NCI-H1436 (cell line): ENCODE measurements at places on chromosomes 11 and 22.

DNA sequence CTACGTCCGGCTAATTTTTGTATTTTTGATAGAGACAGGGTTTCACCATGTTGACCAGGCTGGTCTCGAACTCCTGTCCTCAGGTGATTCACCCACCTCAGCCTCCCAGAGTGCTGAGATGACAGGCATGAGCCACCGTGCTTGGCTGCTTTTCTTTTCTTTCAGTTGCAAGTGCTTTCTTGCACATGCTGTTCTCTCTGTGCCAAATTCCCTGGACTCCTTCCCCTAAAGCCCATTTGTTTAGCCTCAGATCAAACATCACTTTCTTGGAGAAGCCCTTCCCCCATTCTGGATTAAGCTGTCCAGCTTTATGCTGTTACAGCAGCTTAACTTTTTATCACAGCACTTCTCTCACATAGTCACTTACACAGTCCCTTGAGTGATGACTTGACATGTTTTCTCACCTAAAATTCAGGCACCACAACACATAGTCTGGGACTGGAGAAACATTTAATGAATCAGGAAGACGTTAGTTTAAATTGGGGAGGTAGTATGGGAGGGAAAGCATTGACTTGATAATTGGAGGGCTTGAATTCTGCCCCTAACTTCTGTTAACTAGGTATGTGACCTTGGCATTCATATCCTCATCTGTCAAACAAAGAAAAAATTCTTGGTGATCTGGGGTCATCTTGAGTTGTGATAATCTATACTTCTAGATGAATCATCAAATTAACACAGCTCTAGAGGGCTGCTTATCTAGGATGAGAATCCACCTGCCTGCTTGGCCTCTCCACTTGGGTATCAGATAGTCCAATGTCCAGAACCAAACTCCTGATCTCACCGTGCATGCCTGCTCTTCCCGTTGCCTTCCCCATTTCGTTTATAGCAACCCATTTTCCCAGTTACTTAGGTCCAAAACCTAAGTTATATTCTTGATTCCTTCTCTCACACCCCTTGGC, 18.4 kb downstream of the ACO2 start:
- DNase-seq: no peak

DNA sequence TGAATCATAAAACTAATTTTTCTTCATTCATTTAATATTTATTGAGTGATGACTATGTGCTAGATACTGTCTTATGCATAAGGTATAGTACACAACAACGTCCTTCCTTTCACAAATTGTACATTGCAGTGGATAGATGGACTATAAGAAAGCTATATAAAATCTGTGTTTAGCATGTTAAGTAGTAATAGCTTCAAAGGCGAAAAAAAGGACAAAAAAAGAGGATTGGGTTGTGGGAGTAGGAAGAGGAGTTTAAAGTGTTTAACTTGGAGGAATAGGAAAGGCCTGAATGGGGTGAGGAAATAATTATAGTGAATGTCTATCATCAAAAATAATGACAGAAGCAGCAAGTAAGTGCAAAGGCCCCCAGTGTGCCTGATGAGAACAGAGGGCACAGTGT, 565.4 kb upstream of the LUZP2 start:
- no peak for DNase-seq

GRCh38 chr22:22934543-22935055, 47.0 kb downstream of the IGLL5 start:
- DNase-seq: no peak

GRCh38 chr11:112658431-112658878, 302.8 kb upstream of the NCAM1 start:
- DNase-seq: no peak

GRCh38 chr11:118902336-118903203, 18.9 kb downstream of the CXCR5 start:
- DNase-seq: no peak

GRCh38 chr22:25081409-25081824, 118.2 kb upstream of the CRYBB3 start:
- DNase-seq: peak; percentile 20

DNA sequence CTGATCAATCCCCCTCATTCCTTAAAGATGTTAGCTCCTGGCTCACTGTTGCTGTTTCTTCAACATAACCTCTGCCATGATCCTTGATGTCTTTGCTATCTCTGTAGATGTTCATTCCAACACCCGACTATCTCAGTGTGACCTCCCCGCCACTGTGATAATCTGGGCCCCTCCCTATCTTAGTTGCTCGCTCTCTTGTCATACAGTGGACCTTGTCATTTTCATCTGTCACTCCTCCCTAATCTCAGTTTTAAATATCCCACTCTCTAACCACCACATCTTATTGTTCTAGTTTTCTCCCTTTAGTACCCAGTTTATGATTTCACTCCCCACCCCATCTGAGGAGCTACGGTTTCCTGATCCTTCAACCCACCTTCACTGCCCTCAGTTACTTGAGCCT, 379.2 kb downstream of the SOX6 start:
- DNase-seq: no peak

GRCh38 chr22:24772493-24773220, 1.9 kb downstream of the PIWIL3 start:
- no peak for DNase-seq

DNA sequence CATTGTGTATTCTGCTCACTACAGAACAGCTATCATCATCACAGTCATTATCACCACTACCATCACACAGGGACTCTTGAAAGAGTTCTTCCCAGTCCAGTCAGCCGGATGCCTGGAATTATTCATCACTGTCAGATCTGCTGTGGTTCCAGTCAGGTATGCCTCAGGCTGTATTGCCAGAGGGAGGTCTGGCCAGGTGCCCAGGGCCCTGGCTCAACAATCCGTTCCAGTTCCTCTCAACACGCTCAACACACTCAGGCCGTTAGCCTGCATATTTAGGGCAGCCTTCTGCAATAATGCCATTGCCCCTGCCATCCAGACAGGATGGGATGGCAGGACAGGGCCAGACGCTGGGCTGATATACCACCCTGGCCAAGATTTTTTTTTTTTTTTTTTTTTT, 28.6 kb upstream of the RASL10A start:
- DNase-seq: no peak

DNA sequence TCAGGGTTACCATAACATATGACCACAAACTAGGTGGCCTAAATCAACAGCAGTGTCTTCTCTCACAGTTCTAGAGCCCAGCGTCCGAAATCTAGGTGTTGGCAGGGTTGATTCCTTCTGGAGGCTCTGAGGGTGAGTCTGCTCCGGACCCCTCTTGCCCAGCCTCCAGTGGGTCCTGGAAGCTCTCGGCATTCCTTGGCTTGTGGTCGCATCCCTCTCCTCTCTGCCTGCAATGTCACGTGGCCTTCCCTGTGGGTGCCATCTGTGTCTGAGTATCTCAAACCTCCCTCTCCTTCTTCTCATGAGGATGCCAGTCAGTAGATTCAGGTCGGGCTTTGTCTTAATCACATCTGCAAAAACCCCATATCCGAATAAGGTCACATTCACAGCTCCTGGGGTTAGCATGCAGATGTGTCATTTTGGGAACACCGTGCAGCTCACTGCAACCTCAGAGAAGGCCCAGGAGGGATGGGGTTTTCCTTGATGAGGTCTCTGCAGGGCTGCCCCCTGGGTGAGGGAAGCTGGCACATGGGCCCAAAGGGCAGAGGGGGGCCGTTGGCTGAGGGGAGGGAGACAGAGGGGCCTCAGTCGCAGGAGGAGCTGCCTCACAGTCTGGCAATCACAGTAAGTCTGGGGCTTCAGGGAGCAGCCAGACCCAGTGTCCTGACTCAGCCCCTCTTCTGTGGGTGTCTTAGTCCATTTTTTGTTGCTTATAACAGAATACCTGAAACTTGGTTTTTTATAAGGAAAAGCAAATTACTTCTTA, 41.2 kb downstream of the PARVG start:
- no peak for DNase-seq

DNA sequence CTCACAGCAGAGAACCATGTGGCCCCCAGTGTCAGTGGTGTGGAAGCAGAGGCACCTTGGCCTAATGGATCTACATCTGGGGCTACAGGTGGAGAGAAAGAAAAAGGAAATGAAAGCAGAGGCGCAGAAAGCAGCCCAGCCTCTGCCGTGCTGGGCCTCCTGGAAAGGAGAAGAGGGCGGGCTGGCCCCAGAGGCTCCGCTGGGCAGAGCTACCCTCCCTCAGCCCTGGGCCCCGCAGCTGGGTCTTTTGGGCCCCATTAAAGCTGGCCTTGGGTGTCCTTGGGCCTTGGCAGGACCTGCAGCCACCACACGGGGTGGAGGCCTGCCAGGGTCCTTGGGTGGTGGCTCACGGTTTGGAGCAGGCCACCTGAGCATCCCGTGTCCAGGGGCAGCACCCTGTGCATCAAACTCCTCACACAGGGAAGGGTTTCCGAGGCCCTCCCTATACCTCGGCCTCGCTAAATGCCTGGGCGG, 31.6 kb upstream of the GAL start:
- DNase-seq: no peak

DNA sequence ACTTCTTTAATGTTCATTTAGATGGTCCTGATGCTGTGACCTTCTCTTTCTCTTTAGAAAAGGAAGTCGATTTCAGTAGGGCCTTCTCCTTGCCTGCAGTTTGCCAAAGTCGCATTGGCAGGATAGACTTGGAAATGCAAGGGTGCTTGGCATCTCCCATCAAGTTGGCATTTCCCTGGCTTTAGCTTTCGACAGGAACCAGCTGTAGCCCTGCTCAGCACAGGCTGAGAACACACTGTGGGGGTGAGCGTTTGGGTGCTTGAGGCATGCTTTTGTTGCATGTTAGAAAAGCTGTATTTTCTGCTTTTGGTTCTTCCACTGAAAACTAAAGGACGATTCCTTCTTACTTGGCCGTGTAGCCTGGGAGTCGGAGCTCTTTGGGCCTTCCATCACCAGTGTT, 37.7 kb downstream of the LDLRAD3 start:
- DNase-seq: no peak

- peak; percentile 53 for DNase-seq
Observed at GRCh38 chr11:100575860-100576717, 111.0 kb upstream of the ARHGAP42 start.

- no peak for DNase-seq
Observed at GRCh38 chr11:120674542-120674941, 163.0 kb downstream of the GRIK4 start.

- no peak for DNase-seq
Observed at GRCh38 chr11:100543386-100543785, 143.7 kb upstream of the ARHGAP42 start.

DNA sequence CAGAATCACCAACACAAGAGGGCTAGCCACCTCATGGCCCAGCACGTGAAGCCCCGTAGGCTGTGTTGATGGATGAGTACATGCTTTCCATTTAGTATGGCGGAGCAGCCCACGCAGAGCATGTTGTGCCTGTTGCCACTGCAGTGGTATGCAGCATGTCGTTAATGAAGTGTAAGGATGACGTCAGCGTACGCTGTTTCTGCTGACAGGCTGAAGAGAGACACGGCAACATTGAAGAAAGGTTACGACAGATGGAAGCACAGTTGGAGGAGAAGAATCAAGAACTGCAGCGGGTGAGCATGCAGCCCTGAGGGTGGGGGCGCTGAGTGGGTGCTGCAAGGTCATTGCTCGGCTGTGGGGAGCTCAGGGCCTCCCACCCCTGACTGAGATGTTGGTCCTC, 62.8 kb downstream of the PPFIA1 start:
- DNase-seq: no peak
